Trophoblast cell (in vitro differentiated cells and primary cell): ENCODE measurements at places on chromosomes 2 and 18.

- DNase-seq, result no peak
Observed at GRCh38 chr2:220077488-220077887, 450.1 kb downstream of the SLC4A3 start.

GRCh38 chr18:48940854-48941611, 9.7 kb downstream of the SMAD7 start:
- DNase-seq, result no peak

- DNase-seq, result no peak
Observed at GRCh38 chr2:24477229-24477628, 13.8 kb upstream of the NCOA1 start.

DNA sequence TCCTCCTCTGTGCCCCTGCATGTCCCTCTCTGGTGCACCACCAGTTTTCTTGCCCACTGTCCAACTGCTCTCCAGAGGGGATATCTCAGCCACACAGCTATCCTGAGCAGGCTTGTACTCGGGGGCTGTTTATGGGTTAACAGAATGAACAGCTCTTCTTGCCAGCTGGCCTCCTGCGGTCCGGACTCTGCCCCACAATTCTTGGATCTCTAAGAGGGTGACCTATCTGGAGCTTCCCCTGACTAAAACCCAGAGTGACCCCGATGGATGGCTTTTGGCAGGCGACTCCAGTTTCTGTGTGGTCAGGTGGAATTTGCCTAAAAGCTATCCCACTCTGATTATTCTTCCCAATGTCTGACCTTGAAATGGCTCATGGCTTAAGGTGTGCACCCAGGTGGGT, 9.1 kb downstream of the SOWAHC start:
- no peak for DNase-seq

DNA sequence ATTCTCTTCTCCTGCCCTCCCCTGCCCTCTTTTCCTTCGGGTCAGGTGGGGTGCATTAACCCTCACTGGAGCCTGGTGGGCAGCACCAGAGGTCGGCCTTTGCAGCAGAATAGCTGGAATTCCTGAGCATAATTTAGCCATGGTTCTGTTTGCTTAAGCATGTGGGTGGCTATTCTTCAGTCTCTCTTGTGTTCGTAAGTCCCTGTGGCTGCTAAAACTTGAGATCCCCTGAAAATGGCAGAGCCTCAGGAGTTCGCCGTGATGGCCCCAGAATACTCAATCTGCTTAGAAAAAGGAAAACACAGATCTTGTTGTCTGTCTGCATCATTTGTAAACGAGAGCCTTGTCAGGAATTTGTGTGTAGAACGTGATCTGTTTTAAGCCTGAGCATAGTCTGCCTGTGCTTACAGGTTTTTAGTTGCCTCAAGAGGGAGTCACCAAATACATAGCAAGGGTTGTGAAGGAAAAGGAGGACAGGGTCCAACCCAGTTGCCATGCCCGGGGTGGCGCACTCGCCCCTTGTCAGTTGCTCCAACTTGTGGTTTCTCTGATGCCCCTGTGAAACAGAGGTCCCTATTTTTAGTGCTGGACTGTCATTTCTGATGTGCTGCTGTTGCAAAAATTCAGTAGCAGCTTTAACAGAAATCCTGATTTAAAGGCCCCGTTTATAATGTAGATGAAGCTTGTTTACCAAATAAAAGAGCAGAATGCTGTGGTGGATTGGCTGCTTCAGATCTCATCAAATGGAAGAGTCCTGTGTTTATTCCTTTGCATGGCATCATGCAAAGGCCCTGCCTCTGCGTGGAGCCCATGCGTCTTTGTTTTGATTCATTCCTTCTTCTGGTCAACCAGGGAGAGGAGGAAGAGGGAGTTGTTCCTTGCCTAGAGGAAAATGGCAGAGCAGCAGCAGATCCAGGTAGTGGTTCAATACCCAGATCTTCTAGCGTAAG, 74.8 kb downstream of the WDSUB1 start:
- no peak for DNase-seq

DNA sequence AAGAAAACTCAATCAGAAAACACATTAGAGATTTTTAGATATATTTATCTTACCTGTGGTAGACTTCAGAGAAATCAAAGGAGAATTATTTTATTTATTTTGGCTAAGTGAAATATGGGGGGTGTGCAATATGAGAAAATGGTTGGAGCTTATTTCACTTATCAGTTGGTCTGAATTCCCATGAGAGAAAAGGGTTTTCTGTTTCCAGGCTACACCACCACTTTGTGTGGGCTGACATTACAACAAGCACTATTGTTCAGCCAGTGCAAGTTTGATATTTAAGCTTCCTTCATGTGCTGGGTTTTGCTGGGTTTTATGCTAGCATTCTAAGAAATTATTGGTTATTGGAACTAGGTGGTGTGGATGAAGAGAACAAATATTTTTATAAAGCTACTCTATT, 33.5 kb downstream of the RMND5A start:
- no peak for DNase-seq

DNA sequence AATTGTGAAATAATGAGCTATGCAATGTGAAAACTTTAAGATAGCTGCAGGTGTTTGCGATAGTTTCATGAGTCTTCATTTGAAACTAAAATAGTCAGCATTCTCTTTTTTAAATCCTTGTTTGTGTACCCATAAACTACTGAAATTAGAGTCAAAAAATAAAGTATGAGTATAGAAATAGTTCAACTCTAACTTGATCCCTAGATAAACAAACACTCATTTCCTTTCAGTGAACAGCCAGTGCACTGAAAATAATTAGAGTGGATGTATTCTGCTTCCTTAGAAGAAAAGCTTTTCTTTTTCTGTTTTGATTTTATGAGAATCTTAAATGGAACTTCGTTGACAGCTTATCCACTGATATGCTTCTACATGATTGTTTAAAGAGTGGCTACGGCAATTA, 1033.4 kb downstream of the SOCS6 start:
- DNase-seq, result peak; percentile 48

DNA sequence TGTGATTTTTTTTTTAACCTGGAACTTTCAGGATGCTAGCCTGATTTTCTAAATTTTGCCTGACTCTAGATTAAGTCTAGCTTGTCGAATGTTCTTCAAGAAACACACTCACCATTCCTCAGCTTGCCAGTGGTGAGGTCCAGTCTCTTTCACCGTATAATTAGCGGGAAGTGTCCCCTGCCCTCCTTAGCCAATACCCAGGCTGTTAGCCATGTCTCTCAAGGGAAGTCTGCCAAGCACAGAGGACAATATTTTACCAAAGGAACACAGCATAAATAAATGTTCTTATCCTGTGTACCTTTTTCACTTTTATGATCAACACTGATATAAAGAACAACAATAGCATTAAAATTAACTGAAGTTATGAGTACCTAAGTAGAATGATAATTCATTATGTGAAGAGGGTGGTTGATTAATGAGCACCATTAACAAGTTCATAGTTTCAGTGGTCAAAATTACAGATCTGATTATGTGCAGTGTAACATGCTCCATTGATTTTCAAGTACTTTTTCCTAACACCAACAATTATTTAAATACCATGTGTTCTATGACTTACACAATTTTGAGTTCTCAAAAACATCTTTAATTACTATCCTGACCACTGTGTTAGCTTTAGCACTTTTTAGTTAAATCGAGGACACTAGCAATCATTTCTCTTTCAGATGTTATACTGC, 445.8 kb upstream of the RAB12 start:
- DNase-seq, result no peak

DNA sequence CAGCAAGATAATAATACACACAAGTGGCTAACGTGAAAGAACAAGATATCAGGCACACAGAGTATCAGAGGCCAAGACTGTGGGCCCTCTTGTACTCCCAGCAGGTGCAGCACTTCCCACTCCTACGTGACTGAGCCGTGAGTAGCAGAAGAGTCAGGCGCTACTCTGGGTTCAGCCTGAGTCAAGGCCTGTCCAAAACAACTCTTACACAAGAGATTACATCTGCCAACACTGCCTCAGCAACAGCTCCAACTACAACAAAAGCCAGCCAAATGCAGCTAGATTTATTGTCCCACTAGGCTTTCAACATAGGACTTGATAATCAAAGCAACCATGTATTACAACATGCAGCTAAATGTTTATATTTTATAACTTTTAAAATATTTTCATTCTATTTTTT, 56.2 kb downstream of the ITSN2 start:
- DNase-seq, result no peak

GRCh38 chr2:44927985-44928482, 13.5 kb upstream of the SIX3 start:
- no peak for DNase-seq

GRCh38 chr2:12270876-12271588, 445.7 kb upstream of the TRIB2 start:
- no peak for DNase-seq

DNA sequence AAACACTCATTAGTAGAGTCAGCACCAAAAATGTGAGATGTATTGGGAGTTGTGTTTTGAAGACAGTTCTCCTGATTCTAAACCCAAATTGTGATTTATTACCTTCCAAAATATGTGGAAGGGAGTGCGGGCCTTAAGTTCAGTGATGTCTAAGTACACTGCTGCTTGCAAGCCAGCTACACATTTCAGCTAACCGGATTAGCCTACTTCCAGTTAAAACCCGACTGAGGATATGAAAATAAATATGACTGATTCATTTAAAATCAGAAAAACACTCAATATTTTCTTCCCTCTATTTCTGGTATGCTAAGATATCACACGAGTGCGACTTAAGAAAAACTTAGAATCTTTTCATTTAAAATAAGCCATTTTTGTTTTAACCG, 907 bp downstream of the FHL2 start:
- no peak for DNase-seq

DNA sequence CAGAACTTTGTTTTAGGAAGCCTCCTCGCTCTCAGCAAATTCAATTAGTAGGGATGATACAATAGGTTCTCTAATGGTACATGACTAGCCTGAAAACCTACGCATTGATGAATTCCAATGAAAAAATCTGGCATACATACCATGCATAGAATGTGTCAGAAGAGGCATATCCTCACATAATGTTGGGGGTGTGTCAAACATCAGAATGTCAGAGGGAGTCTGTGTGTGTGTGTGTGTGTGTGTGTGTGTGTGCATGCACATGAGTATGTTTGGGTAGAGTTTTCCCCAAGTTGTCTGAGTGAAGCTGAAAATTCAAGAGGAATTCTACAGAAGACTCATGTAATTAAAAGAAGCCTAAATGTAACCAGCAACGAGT, 78.5 kb downstream of the FIGN start:
- DNase-seq, result peak; percentile 57

- no peak for DNase-seq
Observed at GRCh38 chr18:49020129-49020528, 69.4 kb upstream of the SMAD7 start.

DNA sequence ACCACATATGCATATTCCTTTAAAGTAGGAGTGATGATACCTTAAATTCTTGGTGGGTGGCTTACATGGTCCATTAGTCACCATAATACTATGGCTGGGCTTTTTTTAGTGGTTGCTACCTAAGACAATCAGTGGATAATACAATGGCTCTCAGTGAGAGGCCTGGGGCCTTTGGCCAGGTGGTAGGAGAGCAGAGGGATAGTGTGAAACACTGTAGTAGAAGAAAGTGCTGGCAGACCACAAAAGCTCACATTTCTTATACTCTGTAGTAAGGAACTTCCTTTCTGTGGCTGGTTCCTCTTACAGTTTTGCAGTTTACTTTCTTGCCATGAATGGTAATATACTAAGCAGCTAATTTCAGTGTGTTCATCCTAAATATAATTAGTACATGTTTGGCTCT, 583.5 kb downstream of the XIRP2 start:
- no peak for DNase-seq

DNA sequence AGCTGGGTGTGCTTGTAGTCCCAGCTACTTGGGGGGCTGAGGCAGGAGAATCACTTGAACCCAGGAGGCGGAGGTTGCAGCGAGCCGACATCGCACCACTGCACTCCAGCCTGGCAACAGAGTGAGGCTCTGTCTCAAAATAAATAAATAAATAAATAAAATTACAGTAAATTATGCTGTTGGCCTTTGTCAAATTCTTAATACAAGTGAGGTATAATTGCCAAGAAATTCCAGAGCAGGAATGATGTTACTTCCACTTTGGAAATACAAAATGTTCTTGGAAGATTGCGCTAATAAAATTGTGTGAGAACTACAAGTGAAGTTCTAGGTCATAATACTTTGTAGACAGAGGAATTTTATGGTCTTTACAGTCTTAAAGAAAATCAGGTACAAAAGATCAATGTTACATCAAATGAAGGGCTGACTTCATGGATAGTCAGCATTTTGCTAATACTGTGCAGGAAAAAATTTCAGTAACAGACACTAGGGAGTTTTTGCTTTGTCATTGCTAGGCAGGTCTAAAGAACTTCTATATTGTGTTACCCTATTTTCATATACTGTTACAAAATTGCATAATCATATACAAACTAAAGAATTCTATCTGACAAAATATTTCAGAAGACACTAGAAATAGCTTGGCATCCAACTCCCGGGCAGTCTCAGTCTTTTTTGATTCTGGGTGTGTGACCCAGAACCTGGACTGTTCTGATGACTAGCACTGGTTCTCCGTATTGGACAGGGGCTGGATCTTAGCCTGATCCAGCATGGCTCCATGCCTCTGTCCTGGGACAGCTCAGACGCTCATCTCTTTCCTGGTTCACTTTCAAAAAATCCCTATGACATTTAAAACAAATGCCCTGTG, 76.0 kb upstream of the STK17B start:
- DNase-seq, result no peak

DNA sequence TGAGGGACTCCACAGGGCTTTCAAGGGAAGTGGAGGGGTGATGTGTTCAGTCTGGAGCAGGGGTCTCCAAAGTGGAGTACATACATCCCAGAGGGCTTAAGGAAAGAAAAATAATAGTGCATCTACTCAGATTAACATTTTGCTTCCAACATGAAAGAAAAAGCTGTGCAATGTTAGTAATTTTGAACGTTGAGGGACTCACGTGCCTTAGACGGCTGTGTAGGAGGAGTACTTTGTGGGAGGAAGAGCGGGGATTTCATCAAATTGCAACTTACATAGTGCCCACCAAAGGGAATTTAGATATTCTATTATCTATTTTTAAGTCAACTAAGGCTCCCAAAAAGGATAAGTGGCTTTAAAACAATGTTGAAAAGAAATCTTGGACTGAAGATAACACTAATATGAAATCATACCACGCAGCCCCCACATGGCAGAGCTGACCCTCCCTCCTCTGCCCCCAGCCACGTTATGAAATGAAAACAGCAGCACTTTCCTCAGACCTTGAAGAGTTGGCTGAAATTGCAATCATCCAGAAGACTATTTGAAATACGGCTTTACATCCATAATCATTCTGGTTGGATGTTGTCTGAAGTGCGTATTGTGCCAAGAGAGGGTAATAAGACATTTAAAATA, 42.9 kb downstream of the MEX3C start:
- no peak for DNase-seq

DNA sequence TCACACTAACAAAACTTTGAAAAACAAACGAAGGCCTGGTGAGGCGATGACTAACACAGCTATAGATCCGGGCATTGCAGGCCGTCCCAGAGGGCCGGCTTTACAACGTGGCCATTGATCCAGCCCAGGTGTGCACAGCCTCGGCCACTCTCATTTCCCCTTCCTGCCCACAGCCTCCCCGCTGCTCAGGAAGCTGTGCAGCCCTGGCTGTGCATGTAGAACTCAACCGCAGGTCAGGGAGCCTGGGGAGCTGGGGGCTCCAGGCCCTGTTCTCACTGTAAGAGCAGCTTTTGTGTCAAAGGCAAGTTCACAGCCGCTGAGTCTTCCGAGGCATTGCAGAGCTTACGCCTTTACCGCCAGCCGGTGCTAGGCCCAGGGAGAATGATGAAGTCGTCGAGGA, 87.2 kb downstream of the LONRF2 start:
- DNase-seq, result peak; percentile 67
